ENCODE measurements at places on chromosomes 11 and 22.
A peak's percentile ranks its signal among the peaks of the same experiment; 100 is the strongest.

DNA sequence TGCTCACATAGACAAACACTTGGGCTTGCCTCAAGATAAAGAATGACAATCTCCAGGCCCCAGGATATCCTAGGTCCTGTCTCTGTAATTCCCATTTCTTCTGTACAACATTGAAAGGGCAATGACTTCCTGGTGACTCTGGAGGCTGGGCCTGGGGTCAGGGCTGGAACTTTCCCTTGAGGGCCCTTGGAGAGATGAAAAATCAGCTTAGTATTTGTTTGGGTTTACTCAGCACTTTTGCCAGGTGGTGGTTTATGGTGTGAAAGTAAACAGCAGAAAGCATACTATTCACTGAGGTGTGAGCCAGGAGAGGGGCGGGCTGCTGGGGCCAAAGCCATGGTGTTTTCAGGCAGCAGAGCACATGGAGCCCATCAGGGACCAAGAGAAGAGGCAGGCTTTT is 214.7 kb upstream of the NARS2 start:
- DNase-seq = no peak

DNA sequence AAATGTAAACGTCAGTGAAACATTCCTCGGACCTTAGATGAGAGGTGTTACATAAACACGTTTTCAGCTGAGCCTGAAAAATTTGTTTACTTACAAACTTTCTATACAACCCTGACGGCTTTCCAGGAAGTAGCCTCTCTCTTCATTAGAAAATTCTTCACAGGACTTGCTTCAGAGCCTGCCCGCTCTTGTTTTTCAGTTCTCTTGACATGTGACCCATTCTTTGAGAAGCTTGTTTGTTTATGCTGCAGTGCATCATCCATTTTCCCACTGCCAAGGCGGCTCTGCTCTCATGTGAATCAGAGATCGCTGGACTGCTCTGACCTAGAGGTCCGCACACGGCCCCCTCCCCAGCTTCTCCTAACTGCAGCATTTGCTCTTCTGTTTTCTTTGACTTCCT is 47.9 kb upstream of the ARHGAP42 start:
- DNase-seq = peak; percentile 29

DNA sequence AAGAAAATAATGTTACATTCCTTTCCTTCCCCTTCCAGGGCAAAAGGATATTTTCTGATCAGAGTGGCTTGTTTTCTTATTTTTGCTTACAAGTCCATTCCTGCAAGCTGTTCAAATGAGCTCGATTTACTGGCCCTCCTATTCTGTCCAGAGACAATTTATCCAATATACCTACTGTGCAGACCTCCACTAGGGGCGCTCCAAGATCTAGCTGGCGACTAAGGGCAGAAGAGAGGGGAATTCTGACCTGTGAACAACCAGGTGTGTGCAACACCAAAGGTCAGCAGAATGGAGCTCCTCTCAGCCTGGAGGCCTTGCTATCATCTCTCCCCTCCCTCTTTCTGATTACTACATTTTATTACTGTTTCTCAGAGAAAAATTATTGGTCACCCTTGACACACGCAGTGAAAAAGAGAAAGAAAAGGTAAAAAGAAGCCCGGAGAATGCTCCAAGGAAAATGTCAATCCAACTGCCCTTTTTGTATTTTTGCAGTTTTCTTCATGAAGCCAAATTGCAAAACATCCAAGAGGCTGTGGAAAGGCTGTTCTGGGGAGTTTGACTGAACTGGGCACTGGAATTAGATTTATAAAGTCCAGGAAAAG is 3.2 kb downstream of the SEZ6L start:
- peak; percentile 13 for DNase-seq

GRCh38 chr11:36453678-36454077 is 56.4 kb downstream of the TRAF6 start:
- DNase-seq = peak; percentile 34

DNA sequence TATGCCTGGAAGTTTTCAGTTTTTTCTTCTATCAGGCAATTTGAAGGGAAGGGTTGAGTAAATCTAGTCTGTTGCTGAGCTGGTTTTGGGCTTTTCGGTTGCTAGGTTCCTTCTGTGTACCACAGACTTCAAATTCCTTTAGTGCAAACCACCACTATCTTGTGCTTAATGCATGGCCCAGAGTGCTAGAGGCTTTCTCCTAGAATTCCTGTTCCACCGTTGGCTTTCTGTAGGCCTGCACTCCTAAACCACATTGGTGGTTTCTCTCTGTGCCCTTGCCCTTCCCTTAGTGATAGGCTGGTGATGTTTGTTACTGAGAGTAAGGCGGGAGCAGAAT is 47.1 kb upstream of the CTSC start:
- DNase-seq = no peak

DNA sequence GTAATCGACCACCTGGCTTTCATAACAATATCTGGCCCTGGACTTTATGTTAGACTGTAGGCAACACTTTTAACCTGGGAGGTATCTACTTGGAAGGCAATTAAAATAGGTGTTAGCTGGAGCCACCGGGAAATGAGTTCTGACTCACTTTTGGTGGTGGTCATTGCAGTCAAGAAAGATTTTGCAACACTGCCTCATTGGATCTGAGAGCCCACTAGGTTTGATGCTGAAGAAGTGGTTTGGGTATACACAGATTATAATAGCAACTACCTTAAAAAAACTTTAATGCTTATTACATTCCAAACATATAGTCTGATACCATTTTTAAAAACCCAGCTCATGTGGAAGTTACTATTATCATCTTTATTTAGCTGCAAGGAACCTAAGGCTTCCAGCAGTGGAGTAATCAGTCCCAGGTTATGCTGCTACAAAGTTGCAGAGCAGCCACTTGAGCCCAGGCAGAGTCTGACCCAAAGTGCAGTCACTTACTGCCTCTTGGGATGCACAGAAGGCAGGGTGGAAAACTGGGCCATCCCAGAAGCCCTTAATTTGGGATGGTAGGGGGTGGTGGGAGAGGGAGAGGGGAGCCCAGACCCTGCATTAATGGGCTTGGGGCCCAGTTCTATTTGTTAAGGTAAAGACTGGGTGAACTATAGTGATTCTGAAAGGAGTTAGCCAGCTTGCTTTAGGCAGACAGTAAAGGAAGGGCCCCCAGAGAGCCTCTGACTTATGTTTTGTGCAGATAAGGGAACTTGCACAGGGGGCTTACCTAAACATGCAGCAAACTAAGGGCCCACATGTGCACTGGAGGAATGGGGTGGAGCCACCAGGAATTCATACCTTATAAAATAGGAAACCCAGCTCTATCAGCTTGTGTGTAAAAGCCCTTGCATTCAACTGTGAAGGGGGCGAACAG is 149.4 kb downstream of the SNX19 start:
- DNase-seq = no peak

GRCh38 chr11:9689721-9690120 is 25.8 kb downstream of the SWAP70 start:
- peak; percentile 58 for DNase-seq

- DNase-seq = no peak
These were observed 173.7 kb upstream of the SORL1-AS1 start for GRCh38 chr11:121626507-121626875.

DNA sequence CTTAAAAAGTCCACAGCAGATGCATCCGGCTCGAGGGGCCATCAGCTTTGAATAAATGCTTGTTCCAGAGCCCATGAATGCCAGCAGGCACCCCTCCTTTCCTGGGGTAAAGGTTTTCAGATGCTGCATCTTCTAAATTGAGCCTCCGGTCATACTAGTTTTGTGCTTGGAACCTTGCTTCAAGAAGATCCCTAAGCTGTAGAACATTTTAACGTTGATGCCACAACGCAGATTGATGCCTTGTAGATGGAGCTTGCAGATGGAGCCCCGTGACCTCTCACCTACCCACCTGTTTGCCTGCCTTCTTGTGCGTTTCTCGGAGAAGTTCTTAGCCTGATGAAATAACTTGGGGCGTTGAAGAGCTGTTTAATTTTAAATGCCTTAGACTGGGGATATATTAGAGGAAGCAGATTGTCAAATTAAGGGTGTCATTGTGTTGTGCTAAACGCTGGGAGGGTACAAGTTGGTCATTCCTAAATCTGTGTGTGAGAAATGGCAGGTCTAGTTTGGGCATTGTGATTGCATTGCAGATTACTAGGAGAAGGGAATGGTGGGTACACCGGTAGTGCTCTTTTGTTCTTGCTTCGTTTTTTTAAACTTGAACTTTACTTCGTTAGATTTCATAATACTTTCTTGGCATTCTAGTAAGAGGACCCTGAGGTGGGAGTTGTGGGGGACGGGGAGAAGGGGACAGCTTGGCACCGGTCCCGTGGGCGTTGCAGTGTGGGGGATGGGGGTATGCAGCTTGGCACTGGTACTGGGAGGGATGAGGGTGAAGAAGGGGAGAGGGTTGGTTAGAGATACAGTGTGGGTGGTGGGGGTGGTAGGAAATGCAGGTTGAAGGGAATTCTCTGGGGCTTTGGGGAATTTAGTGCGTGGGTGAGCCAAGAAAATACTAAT is 1.9 kb downstream of the NEAT1 start:
- DNase-seq = peak; percentile 56
